GM23338 (cell line): ENCODE measurements at places on chromosomes 1 and 21. TPM values are rescaled to one million over a fixed set of nuclear protein-coding genes. Genes with fewer than 3 reads are reported as not detected.

DNA sequence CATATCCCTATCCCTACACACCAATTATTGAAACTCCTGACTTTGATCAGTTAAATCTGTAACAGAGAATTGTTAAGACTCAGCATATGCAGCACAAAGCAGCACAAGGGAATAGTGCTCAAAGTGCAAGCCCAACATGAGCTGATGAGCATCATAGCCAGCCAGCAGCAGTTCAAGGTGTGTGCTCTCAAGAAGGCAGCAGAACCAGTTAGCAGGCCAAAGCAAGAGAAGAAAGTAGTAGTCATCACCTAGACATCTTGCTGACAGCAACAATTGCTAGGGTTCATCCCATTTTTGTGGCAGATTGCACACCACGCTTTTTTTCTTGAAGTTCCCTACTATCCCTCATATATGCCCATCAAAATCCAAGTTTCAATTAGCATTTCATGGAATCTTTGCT, 478.3 kb downstream of the COL11A1 start:
- no peak for DNase-seq

GRCh38 chr1:222620566-222620965, 2.7 kb downstream of the MIA3 start:
- DNase-seq: no peak

- DNase-seq: no peak
Observed at GRCh38 chr1:232285138-232285537, 344.8 kb downstream of the SIPA1L2 start.

- no peak for DNase-seq
Observed at GRCh38 chr1:239212811-239213220, 173.6 kb upstream of the CHRM3 start.

GRCh38 chr1:231952154-231952553, 325.6 kb downstream of the DISC1 start:
- no peak for DNase-seq

DNA sequence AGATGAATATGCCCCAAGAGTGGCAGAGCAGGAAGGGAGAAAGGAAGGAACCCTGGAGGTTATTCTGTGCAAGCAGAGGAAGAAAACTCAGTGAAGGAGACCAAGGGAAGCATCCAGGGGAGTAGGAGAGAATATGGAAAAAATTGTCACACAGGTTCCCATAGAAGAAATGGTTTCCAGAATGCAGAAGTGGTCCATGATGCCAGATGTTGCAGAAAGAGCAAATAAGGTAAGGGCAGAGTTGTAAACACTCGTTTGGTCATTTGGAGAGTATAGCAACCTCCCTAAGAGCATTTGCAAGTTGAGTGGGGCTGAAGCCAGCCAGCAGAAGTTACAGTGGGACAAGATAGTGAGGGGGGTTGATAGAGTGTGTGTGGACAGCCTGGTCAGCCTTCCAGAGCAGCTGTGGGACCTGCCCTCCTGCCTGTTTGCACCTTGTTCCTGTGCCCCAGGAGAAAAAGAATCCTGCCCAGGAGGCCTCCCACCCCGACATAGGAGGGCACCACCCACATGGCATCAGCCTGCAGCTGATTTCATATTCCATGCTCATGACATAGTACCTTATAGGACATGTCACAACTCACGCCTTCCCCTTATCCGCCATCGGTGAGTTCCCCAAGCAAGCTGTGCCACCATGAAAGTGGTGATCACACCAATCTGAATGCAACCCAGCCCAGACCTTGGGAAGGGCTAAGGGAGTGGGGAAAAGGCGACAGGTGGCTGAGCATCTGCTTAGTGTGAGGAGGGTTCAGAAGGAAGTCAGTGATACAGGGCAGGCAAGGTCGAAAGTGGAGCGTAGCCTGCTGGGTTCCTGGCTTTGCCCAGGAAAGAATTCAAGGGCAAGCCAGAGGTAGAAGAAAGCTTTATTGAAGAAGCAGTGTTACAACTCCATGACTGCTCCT, 8.2 kb upstream of the NEK2 start:
- DNase-seq: no peak

- DNase-seq: peak; percentile 85
Observed at GRCh38 chr1:107277022-107277421, 136.2 kb downstream of the NTNG1 start.

CA6 gene
- total RNA-seq: not detected in 2 replicates

DNA sequence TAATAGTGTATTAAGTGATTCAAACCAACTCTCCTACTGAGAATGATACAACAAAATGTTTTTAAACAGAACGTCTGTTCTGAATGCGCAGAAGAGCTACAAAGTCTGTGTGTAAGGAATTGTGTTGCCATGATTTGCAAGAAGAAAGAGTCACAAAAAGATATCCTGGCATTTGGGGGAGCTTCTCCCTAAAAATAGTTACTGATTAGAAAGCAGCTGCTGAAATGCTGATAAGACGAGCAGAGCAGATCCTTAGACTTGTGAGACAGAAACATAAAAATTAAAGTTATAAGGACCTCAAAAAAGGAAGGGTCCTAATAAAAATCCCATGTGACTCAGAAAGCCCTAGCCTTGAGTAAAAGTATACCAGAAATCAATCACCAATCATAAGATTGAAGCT, 54.9 kb upstream of the CRB1 start:
- DNase-seq: no peak

DNA sequence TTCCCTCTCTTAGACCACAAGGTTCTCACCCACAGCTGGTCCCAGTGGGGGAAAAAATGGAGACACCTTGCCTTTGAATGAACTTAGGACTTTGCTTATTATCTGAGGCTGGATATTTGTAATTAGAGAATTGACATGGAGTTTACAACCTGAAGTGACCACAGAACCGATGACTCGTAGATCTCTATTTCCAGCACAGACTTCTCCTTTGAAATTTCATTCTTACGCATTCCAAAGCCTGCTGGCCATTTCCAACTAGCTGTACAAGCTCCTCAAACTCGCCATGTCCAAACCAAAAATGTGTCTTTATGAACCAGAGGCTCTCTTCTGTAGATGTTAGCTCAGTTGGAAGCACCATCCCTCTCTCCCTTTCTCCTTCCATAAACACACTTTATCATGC, 12.0 kb downstream of the RAB7B start:
- DNase-seq: no peak

- DNase-seq: peak; percentile 92
Observed at GRCh38 chr1:220776720-220777326, 9.9 kb upstream of the MTARC1 start.

HFM1 gene
- 3.3 and 5.2 TPM in 2 replicates for total RNA-seq

GRCh38 chr1:157147037-157147436, 8.8 kb upstream of the ETV3 start:
- DNase-seq: no peak

GRCh38 chr1:65346190-65346589, 36.8 kb downstream of the DNAJC6 start:
- DNase-seq: no peak

DNA sequence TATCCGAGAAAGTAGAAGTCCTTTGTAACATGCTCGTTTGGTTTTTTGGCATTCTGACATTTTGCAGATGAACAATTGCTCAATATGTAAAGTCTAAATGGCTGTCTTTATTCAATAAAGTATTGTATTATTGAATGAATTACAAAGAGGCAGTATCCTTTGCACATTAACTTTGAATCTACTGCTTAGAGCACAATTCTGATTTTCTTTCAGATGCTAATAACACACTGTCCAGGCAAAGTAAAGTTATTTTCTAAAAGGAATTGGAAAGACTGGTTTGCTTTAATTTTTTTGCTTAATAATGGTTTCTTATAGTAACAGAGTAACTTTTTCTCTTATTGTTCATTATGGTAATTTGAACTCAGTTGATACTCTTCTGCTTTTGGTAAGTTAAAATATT, 494.8 kb downstream of the RWDD3 start:
- DNase-seq: no peak

RCOR3 gene
- total RNA-seq: 26.2 and 30.5 TPM in 2 replicates

FAM72C gene
- total RNA-seq: 2.6 and 4.0 TPM in 2 replicates

ORC1 gene
- total RNA-seq: 54.4 and 55.0 TPM in 2 replicates

- DNase-seq: no peak
Observed at GRCh38 chr1:22855668-22856606, 116.7 kb downstream of the LACTBL1 start.

- no peak for DNase-seq
Observed at GRCh38 chr1:93565496-93566206, 116.0 kb downstream of the BCAR3 start.

DNA sequence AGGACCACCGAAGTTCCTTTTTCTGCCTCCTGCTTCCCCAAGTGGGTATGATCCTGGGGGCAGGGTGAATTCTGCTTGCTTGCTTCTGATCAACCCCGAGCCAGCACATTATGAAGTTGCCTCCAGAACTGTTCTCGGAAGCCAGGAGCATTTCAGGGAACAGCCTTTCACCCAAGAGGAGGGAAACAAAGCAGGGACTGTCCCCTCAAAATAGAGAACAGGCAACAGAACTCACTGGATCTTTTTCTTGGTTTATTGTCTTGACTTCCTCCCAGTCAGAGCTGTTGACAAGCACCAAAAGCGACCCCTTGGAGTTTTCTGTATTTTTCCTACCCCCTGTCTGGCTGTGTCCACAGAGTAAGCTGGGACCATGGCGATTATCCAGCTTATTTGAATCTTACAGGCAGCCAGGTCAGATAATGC, 258.3 kb upstream of the SGIP1 start:
- DNase-seq: no peak

GRCh38 chr1:7921796-7922195, 18.8 kb downstream of the TNFRSF9 start:
- no peak for DNase-seq

DNA sequence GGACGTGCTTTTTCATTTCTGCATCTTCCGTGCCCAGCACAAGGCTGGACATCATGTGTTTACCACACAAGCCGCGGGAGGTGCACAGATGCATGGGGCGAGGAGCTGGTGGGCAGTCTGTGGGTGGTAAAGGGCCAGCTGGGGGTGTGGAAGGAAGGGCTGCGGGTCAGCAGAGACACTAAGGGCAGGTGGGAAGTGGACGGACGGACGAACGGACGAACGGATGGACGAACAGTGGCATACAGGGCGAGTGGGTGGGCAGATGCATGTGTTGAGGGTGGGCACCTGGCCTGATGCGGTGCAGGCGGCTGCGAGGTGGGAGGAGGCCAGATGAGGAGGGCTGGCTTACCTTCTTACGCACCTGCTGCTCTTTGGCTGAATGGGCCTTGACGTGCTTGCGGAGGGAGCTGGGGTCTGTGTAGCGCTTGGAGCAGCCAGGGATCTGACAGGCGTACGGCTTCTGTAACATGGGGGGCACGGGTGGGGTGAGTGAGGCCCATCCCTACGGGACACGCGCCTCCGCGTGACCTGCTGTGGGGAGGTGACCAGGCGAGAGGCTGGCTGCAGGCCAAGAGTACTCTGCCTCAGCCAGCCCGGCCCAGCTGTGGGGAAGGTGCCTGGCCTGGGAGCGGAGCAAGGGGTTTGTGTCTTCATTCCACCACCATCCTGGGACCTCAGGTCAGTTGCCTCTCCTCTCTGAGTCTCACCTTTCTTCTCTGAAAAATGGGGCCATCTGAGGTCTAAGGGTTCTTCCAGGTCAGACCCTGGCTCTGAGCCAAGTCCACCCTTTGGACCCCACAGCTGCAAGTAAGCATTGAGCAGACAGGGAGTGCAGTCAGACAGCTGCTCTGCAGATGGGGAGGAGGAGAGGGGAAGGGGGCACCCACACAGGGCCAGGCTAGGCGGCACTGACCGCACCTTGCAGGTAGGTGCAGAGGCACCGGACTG, 65.5 kb downstream of the DMRTB1 start:
- DNase-seq: no peak

DNA sequence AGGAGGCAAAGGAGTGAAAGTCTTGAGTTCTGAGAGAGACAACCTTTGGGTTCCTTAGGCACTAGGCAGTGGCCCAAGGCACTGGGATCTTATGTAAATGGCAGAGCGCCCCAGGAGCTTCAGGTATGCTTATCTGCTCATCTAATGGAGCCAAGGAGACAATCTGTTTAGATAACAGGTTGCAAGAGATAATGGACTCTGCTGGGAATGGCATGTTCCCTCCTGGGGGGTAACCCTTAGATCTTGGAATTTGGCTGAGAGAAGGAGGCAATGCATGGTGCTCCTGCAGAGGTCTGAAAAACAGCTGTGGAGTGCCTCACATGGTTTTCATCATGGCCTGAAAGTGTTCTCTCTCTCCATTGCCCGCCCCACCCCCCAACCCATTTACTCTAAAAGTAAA, 44.1 kb upstream of the WLS start:
- DNase-seq: peak; percentile 85

TTC24 gene
- total RNA-seq: not detected in 2 replicates

GRCh38 chr1:208004851-208005250, 93.9 kb upstream of the CD34 start:
- DNase-seq: no peak

OXCT2 gene
- 2.8 and 4.0 TPM in 2 replicates for total RNA-seq

DNA sequence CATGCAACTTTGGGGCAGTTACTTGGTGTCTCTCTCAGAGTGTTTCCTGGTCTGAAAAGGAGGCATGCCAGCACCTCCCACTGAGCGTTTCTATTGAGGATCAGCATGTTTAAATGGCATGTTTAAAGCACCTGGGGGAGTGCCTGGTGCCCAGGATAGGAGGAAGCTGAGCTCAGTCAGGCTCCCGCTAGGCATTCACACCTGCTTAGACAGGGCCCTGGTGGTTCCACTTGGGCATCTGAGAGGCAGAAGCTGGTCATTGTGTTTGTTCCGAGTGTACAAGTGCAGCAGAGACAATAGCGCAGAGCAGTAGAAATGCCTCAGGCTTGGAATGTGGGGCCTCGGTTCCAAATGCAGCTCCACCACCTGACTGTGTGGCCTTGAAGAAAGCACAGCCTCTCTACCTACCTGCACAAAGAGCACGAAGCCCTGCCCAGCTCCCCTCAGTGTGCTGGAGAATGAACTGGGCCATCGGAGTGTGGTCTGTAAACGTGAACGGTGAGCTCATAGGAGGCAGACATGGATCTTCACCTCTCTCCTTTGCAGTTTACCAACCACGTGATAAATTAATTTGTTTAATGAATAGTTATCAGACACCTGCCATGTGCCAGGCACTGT, 20.3 kb upstream of the TMEM222 start:
- no peak for DNase-seq

LRRC7 gene
- not detected in 2 replicates for total RNA-seq

DIRAS3 gene
- 0.12 and 0.21 TPM in 2 replicates for total RNA-seq

CDCA8 gene
- total RNA-seq: 31.6 and 35.3 TPM in 2 replicates
